ENCODE measurements at places on chromosomes 2 and 18. TPM values are rescaled to one million over a fixed set of nuclear protein-coding genes. Genes with fewer than 3 reads are reported as not detected.

C18orf54 gene
- total RNA-seq: 9.3 TPM

CDH2 gene
- total RNA-seq: 1.5 TPM

C1QL2 gene
- total RNA-seq: not detected

TBR1 gene
- 0.07 TPM for total RNA-seq

All from Calu3 (cell line).